IPS DF 19.7 (cell line): ENCODE measurements at places on chromosomes 2 and 18.
A peak's percentile ranks its signal among the peaks of the same experiment; 100 is the strongest.

GRCh38 chr2:85577386-85578242 is at the start of gene VAMP8:
Gene VAMP8, plus strand, starts transcription at chr2:85577586. Its CDS starts 61 bp downstream, at chr2:85577647.
- peak; percentile 52 for DNase-seq

DNA sequence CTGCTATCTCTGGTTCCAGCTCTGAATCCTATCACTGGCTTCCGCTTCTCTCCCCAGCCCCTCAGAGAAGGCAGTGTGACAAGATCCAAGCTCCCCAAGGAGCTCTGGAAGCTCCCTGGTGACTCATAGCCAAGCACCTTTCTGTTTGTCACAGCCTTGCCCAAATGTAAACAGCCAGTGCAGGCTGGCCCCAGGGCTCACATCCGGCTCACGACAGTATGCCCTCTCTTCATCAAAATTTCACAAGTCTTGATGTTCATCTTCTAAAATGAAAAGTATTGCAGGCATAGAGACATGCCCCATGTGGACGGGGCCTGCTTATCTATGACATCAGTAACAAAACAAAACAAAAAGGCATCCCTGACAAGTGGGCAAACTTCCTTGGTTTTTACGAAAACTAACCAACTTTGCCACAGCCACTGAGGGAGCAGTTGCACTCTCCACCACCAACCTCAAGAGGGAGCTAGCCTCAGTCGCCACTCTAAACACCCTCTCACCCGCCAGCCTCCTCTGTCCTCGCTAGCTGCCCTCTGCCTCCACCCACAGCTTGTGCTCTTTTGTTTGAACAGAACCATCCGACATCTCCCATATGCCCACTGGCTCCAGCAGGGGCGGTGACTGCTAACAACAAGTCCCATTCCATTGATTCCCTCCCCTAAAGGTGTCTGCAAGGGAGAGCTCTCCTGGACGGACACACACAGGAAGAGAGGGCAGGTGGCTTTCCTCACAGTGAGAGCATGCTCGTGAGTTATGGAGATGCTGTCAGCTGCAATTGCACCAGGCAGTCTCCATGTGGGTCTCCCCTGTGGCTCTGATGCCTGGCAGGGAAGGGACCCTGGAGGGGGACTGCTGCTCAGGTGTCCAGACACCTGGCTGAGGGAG is 71.0 kb upstream of the DAPL1 start:
- DNase-seq: peak; percentile 28

DNA sequence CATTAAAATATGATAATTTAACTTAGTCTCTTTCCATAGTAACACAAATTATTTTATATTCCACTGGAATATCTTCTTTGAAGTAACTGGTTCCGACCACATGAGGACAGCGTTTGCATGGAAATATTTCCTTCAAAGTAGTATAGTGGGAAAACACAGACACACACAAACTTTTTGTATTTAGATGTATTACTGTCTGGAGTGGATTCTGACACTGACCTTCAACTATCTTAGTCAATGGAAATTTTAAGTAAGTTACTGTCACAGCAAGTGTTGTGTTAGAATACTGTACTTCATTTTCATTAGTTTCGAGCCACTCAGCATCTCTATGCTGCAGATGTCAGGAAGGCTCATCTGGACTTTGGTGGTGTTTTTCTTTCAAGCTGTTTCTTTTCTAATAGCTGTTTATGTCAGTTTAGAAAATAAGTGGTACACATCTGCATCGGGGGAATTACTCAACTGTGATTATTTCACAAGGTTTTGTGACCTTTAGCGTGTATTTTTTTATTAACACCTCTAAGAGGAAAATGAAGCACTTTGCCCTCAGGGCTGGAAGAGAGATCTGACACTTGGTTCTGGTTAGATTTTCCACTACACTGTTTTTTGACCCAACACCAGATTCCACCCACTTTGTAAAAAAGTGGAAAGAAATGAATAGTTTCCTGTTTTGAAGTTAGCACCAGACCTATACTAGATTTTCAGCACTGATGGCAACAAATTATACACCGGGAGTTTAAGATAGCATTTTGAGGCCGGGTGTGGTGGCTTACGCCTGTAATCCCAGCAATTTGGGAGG is 18.9 kb upstream of the THOC1 start:
- no peak for DNase-seq

DNA sequence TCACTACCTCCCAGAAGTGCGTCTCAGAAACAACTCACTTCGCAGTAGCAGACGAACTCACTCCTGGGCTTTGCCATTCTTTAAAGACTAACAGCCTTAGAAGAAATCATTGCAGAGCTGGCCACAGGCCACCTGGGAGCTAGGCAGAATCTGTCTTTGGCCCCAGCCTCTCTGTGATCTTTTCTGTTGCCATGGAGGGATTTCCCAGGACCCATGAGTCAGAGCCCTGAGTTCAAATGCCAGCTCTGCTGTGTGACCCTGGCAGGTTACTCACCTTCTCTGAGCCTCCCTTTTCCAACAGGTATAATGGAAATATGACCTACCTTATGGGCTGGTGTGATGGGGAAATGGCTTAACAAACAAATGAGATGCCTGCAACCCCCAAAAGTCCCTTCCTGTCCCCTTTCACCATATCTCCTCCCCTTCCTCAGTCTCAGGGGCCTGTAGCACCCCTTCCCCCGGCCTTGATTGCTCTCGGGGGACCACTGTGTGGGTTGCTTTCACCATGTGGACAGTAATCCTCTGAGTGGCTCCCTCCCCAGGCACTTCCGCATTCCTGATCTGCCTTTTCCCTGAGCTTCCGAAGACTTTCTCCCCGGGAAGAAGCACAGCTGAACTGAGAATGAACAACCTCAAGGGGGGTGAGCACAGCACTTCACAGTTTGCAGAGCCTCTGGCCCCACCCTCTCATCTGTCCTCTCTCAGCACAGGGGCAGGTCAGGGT is 34.0 kb upstream of the SLC66A3 start:
- DNase-seq: no peak

DNA sequence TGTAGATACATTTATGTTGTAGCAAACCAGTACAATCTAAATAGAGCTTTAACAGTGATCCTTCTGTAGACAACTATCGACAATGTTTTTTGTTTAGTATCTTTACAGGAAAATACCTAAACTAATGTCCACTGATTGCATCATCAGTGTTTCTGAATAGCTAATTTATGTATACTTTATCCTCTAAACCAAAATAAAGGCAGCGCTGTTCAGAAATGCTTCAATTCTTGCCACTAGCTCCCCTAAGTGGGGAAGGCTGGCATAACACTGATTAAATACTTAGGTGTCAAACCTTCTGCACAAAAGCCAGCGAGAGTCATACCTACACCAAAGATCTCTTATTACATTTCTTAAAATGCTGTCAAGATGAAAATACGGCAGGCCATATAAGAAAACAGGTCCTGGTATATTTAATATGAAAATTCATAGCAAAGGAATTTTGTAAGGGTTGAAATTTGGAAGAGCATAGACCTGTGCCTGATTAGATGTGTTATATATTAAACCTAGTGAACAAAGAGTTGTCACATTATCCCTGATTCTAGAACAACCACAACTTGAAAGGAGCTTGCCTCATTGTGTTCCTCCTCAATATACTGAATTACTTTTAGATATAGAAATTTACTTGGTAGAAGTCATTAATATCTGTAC is 1693.4 kb upstream of the SLC39A10 start:
- DNase-seq: no peak

DNA sequence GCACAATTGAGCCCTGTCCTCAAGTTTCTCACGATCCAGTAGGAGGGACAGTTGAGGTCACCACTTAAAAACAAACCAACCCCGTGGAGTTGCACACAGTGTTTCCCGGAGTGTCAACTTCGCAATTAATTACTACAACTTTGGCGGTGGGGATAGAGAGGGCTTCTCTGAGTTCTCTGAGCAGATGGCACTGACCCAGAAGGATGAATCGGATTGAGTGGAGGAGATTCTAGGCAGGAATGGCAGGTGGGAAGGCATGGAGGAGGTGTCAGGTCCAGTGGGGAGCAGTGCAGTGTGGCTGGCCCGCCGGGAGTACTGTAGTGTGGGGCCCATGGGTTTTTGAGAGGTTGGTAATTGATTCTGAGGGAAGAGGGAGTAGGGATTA is 12.0 kb downstream of the SIX3 start:
- no peak for DNase-seq

DNA sequence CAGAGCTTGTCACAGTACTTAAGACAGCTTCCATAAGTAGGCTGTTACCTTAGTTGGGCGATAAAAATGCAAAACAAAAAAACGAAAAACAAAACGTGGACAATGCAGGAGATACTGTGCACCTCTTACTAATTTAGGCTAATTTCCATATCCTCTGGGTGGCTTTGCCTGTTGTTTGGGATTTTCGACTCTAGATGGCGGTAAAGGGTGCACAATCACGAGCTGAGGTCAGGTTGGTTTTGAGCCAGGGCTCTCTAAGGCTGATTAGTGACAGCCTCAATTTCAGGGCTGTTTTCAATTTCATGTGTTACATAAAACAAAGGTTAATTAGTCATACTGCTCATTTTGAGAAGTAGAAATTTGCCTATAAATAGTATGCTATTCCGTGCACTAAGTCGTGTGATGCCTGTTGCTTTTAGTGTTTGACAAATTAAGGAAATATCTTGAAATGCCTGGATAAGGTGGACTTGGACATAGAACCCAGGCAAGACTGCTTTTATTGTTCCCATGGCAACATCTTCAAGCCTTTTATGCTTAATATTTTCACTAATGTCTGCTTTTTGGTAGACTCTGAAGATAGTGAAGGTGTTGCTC is 493.1 kb downstream of the SOCS6 start:
- DNase-seq: no peak

DNA sequence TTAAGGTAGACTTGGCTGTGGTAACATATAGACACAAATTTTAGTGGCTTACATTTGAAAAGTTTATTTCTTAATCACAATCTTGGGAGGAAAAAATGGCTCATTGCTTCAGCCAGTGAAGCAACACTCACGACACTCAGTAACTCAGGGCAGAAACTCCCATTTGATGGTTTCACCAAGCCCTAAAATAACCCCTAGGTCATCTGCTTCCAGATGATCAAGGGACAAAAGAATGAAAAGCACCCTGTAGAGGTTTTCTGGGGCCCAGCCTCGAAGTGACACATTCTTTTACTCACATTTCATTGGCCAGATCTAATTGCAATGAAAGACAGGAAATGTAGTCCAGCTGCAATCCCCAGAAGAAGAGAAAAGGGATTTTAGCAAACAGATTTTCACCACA is 275.9 kb downstream of the TMX3 start:
- DNase-seq: peak; percentile 25

DNA sequence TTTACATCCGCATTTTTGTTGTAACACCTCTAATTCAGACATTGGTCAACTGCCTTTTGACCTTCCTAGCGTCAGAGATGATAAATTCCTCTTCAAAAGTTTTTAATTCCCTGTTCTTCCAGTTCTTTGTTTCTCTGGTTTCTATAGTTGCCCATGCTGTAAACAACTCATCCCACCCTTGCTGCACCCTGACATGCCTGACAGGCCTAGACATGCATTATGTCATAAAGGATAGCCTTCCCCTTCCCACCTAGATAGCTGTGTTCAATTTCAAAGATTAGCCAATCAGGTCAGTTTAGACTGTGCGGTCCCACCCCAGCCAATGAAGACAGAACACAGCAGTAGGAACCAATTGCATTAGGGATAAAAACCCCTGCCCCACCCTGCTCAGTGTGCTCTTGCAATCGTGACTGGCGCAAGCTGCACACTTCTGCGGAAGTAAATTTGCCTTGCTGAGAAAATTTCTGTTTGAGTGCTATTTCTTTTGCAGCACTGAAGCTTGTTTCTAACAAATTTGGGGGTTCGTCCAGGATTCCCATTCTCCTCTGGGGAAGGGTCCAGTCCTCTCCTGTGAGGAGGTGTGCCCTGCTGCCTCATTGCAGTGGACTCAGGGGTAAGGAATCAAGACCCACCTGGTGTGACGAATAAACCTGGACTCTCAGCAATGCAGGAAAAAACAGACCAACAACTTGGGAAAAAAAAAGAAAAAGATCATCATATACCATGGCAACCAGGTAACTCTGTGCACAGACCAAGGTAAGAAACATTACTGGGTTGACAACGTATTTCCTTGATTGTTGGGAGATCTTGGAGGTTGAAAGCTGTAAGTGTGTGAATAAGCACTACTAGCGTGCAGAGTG is 9.1 kb upstream of the SAP130 start:
- DNase-seq: no peak

DNA sequence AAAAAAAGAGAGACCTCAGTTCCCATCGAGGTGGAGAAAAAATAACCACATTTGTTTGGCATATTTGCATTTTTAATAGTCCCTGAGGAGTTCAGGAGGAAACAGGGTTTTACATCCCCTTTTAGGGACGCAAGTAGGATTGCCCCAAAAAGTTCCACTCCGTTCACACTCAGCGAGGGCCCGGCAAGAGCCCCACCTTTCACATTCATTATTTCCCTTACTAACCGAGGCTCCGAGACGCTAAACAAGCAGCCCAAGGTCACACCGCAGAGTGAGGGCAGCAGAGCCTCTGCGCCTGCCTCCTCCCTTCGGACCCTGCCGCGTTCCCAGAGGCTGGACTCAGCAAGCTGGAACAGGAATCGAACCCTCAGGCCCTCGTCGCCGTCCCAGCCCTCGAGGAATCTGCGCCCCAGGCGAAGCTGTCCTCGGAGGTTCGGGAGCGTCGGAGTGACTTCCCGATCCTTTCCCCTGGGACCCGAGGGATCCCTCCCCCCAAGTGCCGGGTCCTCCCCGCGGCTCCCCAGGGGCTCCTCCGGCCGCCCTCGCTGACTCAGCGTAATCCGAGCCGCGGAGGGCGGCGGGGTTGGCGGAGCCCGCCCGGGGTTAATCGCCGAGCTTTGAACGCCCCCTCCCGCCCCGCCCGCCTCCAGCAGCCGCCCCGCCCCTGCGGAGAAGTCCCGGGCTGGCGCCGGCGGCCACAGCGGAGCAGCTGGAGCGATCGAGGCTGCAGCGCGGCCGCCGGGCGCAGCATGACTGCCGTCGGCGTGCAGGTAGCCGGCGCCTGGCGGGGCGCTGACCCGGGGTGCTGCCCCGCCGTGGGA is at the start of gene TMEM37:
TMEM37 (plus strand) TSS at position 700 of the 821 bp plus-strand sequence; CDS start at position 750, 50 bp downstream.
- DNase-seq: no peak

GRCh38 chr2:86617153-86617552 is 6.5 kb downstream of the RNF103 start:
- no peak for DNase-seq

DNA sequence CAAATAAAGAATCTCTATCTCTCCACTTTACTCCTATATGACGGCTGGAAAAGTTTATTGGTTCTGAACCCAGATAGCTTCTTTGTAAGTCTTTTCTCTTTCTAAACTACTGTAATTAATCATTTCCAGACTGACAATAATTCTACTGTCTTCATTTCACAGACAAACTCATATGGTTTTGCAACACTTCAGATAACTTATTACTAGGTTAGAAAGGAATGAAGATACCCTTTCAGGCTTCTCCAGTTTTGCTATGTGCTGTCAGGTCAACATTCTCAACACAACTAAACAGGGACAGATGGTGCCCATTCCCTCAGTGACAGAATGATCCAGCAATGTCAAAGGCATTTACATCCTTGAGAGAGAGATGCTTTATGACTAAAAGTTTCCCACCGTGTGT is 198.5 kb upstream of the ITGA4 start:
- no peak for DNase-seq

GRCh38 chr2:188023035-188023434 is 268.6 kb upstream of the GULP1 start:
- DNase-seq: no peak

GRCh38 chr18:79469751-79470505 is 74.2 kb downstream of the NFATC1 start:
- no peak for DNase-seq
